ENCODE measurements at places on chromosomes 7 and 10.

- DNase-seq = no peak
Observed at GRCh38 chr10:5958077-5958476, 19.3 kb downstream of the IL15RA start.

- no peak for DNase-seq
Observed at GRCh38 chr7:19336836-19337383, 191.7 kb upstream of the FERD3L start.

GRCh38 chr7:33671531-33672262 is 233.6 kb upstream of the BMPER start:
- no peak for DNase-seq

DNA sequence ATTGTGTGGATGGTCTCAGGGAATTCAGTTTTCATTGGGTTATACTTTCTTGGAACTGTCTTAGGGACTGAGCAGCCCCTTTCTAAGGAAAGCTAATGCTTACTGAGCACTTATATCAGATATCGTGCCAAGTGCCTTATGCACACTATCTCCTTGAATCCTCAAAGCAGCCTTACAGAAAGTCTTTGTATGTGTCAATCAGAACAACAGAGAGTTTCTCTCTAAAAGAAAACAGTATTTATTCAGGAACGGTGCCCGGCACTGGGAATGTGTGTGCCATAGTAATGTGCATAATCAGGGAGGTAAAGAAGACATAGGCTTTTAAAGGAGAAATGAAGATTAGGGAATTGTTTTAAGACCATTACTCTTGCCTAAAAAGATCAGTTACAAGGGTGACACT is 17.3 kb downstream of the ANTXRL start:
- DNase-seq = no peak

- no peak for DNase-seq
Observed at GRCh38 chr10:71001470-71001869, 113.1 kb upstream of the PCBD1 start.

GRCh38 chr7:111292026-111292470 is 201.1 kb downstream of the LRRN3 start:
- DNase-seq = no peak

GRCh38 chr7:88111954-88112471 is 107.8 kb downstream of the SRI start:
- no peak for DNase-seq

DNA sequence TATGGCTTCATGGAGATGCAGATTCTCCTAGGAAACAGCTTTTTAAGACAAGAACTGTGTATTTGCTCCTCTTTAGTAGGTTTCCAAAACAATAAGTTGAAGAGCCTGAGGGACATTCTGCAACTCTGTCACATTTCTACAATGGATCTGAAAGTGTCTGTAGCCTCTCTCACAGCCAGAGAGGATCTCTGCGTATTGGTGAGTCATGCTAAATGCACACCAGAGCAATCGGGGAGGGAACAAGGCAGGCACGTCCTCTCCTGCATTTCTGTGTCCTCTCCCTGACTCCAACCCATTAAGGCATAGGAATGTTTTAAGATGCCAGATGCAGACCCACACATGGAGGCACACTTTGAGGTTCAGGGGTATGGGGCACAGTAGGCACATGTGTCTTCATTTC is 1126.4 kb upstream of the GHITM start:
- no peak for DNase-seq

GRCh38 chr7:55969391-55969790 is 5.0 kb downstream of the NIPSNAP2 start:
- no peak for DNase-seq

DNA sequence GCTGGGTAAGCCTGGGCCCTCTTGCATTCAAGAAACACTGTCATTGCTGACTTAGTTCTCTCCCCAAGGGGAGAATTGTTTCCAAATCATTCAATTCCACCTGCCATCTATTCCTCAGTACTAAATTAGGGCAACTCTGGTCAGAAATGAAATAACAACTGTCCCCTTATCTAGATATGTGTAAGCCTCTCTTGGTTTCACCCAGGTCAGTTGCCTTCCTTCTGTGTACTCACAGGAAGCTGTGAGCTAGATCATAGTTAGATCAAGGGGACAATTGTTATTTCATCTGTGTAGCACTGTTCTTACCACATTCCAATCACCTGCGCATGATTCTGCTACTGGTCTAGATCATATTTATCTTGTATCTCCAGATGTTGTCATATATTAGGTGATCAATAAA is 483.0 kb upstream of the SORCS1 start:
- no peak for DNase-seq

- DNase-seq = no peak
Observed at GRCh38 chr7:69260023-69260422, 338.3 kb upstream of the AUTS2 start.

GRCh38 chr10:117345143-117345542 is 30.1 kb downstream of the PDZD8 start:
- no peak for DNase-seq

DNA sequence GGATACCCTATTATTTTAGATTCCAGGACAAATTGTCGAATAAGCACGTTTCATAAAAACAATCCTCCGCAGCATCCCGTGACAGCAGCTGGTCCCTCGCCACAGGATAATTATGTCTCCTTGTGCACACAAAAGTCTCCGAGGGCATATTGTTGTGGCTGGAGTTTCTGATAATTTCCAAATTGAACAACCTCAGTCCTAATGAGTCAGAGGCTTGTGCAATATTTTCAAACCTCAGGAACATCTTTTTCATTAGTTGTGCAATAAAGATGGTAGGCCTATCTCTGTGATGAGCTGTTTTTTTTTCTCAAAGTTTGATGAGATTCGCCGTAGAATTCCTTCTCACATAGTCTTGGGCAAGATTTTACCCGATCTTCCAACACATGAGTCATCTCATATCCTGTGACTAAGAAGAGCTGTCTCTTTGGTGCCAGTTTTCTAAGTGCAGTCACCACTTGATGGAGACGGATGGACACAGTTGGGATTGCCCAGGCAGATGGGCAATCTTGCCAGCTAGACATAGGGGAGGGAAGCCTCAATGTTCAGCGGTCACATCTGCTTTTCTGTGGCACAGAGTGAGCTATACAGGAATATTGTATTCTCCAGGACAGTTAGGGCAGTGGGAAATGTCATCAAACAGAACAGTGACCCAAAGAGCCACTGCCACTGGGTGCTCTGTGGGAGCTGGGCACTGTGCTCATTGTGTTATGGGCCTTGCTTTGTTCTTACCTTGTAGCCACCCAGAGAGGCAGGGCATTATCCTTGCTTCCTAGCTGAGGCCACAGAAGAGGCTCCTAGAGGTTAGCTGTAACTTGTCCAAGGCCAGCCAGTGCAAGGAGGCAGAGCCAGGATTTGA is 7.8 kb downstream of the HTRA1 start:
- DNase-seq = no peak

DNA sequence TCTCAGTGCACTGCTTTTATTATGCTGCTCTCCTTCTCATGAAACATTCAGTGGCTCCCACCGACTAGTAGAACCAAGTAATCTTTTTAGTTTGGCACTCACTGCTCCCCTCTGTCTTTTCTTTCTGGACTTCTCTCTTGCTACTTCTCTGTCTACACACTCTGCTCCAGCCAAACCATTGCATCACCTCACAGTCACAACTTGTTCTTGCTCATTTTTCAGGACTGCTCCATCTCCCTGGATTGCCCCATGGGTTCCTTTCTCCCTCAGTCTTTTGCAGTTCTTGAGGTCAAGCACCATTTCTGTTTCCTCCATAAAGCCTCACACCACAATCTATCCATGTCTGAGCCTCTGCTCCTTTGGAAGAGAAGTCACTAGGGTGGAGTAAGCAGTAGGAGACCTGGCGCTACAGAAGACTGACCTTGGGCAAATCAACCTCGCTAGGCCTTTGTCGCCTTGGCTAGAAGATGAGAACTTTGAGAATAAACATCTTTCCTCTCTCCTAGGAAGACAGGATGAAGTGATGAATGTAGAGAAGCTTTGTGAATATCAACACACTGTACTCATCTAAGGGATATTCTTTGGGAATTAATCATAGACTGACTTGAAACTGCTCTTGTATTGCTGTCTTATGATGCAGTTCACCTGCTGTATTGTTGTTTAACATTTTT is 186.2 kb downstream of the LRMDA start:
- no peak for DNase-seq
